GM13976 (cell line): ENCODE measurements at places on chromosomes 3 and 15.

DNA sequence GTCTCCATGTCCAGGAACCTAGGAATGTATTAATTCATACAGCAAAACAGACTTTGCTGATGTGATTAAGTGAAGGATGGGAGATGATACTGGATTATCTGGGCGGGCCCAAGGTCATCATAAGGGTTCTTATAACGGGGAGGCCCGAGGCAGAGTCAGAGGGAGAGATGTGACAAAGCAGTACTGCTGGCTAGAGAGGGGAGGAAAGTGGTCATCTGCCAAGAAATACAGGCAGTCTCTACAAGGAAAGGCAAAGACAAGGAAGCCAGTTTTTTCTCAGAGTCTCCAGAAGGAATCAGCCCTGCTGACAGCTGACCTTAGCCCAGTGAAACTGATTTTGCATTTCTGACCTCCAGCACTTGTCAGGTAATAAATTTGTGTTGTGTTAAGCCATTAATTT lies 66.2 kb upstream of the CORO2B start:
- no peak for DNase-seq

DNA sequence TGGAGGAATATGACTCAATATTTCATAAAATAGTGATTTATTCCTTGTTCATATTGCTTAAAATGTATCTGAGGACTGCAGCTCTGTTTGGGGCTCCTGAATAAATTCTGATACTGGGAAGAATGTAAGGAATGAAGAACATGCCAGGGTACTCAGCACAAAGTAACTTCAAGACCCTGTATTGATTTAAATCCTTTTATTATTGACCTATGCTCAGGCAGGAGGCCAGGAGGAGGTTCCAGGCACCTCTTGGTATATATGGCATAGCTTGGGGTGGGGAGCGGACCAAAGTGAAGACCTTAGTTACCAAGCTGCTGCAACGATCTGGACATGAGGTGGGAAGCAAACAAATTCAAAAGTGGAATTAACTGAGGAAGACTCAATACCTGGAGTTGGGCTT lies 142.8 kb upstream of the PEX5L start:
- no peak for DNase-seq

DNA sequence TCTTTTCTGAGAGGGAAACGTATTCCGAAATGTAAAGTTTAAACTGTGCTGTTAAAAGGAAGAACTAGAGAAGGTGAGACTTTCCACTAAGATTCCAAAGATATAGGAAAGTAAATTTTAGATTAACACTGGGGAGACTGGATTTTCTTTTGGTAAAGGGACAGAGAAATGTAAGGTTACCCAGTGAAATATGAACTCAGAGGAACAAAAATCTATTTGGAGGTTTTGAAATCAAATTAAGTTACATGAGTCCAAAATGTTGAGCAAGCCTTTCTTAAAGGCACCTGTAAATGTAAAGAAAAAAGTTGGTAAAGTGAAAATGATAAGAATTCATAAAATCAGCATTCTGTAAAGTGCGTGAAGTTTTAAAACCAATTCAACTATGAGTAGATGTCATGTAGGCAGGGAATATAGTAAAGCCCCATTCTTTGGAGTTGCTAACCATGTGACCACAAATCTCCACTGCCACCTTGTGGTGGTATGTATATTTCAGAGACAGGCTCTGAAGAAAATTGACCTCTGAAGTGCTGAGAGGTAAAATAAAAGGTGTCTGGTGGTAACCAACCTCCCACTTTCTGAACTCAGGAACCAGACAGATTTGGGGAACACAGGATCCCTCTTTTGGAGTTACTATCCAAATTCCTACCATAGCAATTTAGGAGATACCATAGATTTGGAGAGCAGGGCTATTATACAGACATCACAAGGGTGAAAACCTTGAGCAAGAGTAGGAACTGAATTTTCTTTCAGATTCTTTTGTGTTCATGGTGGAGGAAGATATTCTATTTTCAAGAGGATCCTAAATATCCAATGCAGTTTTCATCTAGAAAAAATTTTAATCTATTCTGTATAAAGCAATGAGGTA lies 215.3 kb downstream of the ROBO2 start:
- peak; percentile 36 for DNase-seq

DNA sequence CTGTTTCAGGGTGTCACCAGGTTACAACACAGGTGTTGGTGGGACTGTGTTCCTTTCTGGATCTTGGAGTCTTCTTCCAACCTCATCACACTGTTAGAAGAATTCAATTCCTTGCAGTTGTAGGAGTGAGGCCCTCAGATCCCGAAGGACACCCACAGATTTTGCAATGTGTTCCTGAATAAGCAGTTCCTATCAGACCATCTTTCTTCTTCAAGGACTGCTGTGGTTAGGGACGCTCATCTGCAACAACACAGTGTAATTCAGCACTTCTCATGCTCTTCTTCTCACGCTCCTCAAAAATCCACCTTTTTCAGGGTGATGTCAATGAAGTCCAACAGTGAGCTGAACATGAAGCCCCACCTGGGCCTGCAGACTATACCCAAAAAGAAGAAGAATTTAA lies 18.8 kb downstream of the TM2D3 start:
- DNase-seq: no peak

GRCh38 chr3:190435618-190436017 lies 14.1 kb downstream of the TMEM207 start:
- DNase-seq: no peak

DNA sequence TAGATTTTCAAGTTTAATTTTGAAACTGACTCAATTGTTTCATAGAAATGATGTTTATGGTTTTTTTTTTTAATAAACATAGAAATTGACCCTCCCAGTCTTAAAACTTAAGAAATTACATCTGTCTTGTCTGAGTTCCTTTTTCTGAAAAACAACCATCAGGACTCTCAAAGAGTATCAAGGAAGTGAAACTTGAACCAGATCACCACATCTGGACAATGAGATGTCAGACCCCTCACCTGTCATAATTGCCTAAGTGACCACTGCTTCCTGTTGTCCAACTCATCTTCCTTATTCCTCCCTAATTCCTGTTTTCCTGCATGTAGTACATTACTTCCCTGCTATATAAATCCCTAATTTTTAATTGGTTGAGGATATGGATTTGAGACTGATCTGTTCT lies 441.5 kb upstream of the ARHGEF26 start:
- DNase-seq: no peak

DNA sequence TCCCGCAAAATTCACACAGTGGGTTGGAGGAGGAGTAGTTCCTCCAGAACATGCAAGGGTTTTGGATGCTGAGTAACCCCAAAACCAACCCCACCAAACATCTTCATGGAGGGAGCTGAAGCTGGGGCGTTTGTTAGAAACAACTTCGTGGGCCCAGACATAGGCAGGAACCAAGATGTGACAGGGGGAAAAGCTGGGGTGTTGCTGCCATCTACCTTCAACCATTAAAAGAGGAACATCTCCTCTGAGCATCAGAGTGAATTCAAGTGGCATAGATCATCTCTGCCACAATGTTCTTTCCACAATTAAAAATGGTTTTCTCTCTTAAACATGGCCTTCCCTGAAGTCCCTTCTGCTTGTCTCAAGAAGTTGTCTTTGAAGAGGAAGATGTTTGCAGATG lies 20.5 kb downstream of the SIDT1 start:
- DNase-seq: no peak

GRCh38 chr3:29544701-29545363 lies 264.0 kb downstream of the RBMS3 start:
- no peak for DNase-seq

- DNase-seq: no peak
Measured at GRCh38 chr3:62755285-62755684, 119.9 kb downstream of the CADPS start.

DNA sequence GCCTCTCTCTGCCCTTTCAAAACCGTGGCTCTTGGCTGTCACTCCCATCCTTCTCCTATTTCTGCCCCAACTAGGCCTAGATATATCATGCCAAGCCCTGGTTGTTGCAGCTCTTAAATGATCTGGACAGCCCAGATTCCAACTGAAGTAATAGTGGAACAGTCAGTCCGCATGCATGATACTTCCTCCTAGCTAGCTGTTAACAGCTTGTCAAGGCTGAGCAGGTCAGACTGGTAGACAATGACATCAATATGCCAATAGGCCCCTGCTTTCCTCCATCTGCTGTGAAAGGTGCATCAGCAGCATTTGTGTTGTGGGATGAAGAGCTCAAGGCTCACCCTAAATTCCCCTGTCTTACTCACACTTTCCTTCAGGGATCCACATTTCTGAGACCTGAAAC lies 527.7 kb upstream of the TGFBR2 start:
- DNase-seq: no peak

- no peak for DNase-seq
Measured at GRCh38 chr3:159189994-159190669, 388.3 kb downstream of the MFSD1 start.

- no peak for DNase-seq
Measured at GRCh38 chr3:105388176-105388575, 21.5 kb downstream of the ALCAM start.

- DNase-seq: no peak
Measured at GRCh38 chr3:127588806-127589577, 1.5 kb downstream of the TPRA1 start.
